ENCODE measurements at places on chromosomes 12 and 14.
A peak's percentile ranks its signal among the peaks of the same experiment; 100 is the strongest.

DNA sequence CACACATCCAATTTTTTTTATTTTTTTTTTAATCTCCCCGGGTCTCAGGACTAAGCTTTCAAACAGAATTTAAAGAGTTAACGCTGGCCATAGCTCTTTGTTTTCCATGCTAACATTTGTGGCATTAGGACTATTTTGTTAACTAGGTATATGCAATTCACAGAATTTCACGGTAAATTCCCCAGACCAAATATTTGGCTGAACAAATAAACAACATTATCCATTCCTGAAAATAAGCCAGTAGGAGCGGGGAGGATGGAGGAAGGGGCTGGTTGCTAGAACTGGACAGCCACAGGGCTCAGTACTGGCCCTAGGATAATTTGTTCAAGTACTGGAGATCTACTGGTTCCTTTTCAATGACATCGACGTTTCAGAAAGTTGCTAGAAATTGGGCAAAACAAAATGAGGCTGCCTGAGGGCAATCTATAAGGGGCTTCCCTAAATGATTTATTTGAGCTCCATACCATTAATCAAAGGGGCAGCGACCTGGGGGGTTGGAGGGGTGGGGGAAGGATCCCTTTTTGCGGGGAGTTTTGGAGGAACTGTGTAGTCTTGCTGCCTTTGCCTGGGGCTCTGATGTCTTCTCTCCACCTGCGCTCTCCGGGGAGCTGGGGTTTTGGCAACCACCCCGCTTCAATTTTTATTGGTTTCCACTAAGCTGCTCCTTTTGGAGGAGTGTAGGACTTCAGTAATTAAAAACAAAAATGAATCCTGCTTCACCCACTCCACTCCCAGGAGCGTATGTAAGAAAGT is 9.0 kb downstream of the BMP4 start:
- no peak for DNase-seq

DNA sequence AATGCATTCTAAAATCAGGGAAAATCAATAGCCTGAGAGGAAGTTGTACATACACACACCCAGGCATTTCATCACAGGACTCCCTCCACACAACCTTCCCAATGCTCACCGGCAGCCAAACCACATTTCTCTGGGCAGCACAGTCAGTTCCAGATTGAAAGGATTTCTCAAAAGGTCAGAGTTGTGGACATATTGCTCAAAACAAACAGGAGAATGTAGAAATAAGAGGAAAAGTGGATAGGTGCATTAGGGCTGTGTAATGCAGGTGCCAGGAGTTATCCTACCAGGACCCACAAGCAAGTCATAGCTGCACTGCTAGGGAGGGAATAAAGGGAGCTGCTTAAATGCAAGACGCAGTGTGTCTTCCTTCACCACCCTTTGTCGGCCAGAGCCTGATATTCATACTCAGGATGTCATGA is 62.9 kb downstream of the GCH1 start:
- no peak for DNase-seq

GRCh38 chr14:60589442-60589841 is 59.8 kb downstream of the SIX1 start:
- no peak for DNase-seq

DNA sequence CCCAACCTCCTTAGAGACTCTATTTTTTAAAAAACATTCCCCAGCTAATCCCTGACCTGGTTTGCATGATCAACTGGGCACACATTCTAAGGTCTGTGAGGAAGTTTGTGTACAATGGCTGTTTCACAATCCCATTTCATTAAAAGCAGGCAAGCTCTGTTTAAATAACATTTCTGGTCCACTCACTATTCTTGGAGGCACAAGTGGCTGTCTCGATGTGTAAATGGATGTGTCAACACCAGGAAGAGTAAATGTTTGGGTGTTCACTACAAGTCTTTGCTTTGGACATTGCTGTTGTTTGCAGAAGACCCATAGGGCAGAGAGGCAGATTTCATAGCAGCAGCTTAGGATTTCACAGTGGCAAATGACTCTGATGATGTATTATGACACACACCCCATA is 98.3 kb downstream of the PDZRN4 start:
- no peak for DNase-seq

DNA sequence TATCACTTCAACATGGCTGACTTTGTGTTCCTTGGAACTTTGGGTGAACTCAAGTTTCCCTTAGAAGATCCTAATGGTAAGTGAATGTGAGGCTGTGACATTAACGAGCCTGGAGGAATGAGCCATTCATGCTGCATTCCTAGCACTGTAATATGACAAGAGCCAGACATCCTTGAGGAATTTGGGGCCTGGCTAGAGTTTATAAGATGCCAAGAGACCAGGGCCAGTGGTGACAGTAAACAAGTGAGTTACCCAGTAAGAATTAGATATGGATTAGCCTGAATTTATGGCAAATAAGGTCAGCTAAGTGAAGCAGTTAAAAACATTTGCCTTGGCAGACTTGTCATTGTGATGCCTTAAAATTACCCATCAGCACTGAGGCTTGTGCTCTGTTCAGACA is 232.4 kb downstream of the AKAP6 start:
- DNase-seq = no peak

GRCh38 chr12:99746538-99746937 is 99.0 kb downstream of the GARIN6 start:
- no peak for DNase-seq

DNA sequence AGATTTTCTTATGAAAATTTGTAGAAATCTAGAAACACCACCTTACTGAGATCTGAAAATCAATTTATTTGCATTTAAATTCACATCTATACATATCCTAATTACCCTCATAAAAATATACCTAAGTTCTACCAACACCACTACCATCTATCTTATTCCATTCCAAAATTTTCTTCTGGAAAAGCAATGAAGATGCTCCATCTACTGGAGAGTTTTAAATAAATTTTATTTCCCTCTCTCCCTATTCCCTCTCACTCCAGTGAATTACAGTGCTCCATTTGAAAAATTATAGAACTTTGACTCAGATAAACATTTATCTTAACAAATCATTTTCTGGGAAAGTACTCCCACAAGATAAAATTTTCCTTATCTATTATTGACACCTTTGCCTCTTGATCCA is 2.3 kb upstream of the C14orf39 start:
- DNase-seq = no peak

DNA sequence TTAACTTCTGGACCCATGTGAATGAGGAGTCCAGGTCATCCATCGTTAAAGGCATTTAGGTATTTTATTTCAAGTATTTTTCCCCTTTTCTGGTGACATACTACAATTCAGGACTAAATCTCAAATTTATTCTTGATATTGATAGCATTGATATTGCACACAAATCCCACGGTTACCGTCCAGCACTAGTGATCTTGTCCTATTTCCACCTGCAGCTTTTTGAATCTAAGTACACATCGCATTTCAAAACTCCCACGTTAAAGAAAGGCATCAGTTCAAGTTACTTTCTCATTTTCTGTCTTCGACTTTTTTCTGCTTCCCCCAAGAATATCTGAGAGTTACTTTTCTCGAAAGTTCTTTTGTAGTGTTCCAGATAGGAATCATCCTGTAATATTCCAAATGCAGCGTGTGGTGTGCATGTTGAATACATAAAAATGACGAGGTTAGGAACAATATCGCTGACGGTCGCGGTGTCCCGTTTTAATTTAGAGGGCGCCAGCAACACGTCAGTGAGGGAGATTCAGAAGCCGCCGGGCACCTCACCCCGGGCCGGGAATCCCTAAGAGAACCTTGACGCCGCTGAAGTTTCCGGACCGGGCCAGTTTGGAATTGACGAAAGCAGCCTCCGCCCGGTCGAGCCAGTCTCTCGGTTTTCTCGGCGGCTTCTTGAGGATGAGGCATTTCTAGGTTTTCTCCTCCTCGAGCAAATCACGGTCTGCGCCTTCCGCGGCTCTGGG is 569 bp upstream of the RGS6 start:
- DNase-seq = no peak

GRCh38 chr14:70907176-70907995 is at the start of gene PCNX1:
Gene PCNX1 (plus strand): TSS chr14:70907459. CDS start chr14:70907851, 392 bp downstream.
- no peak for DNase-seq

DNA sequence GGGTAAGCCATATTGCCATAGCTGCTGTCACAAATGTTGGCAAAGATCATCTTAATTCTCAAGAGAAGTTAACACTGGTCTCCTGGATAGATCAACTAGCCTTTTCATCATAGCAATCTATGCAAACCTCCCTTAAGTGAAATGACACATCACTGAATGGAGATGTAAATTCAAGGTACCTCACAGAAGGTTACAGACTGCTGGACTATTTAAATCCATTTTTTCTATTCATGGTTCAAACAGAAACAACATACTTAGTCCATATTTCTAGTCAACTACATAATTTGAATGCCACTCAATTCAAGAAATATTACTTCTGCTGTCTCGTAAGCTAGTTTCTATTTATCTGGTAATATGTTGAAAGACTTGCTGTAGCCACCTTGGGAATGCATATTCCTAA is 748.3 kb downstream of the C12orf50 start:
- no peak for DNase-seq

GRCh38 chr14:88385212-88386101 is at the start of gene SPATA7:
Gene SPATA7 (plus strand): TSS chr14:88385657. CDS start chr14:88385819, 162 bp downstream.
- peak; percentile 32 for DNase-seq

DNA sequence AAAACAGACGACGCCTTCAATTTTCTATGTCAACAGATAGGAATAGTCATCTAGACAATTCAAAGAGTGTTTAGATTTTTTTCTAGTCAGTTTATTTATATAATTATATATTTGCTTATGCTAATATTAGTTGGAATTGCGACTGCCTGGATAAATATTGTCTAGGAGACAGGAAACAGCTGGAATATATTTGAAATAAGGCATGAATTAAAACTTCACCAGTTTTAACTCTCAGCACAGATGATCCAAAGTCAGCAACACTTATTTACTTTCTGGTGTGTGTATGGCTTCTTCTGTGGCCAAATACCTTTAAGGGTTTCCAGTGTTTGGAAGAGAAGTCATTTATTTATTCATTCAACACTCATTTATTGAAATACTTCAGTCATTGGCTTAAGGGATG is 1215.4 kb upstream of the USP15 start:
- DNase-seq = no peak

- DNase-seq = no peak
Observed at GRCh38 chr12:32303174-32303549, 96.2 kb upstream of the FGD4 start.

DNA sequence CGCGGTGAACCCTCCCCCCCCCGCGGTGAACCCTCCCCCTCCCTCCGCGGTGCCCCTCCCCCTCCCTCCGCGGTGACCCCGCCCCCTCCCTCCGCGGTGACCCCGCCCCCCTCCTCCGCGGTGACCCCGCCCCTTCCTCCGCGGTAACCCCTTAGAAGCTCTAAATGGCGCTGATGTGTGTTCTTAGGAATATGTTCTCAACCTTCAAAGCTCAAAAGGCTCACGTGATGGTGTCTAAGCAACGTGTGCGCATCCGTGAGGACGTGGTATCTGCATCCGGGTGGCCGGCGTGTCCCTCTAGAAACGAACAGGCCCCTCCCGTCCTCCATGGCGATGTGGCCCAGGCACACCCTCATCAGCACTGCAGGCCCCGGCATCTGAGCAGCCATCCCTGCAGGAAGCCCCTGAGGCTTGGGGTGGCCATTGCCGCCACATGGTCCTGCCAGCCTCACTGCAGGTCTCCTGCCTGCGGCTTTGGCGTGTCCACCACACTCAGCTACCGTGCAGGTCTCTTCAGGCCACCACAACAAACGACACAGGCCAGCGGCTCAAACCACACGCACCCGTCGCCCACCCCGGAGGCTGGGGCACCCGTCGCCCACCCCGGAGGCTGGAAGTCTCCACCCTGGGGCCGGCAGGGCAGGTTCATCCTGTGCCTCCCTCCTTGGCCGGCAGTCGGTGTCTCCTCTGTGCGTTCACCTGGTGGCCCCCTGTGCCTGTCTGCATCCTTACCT is 14.5 kb upstream of the FBRSL1 start:
- no peak for DNase-seq

DNA sequence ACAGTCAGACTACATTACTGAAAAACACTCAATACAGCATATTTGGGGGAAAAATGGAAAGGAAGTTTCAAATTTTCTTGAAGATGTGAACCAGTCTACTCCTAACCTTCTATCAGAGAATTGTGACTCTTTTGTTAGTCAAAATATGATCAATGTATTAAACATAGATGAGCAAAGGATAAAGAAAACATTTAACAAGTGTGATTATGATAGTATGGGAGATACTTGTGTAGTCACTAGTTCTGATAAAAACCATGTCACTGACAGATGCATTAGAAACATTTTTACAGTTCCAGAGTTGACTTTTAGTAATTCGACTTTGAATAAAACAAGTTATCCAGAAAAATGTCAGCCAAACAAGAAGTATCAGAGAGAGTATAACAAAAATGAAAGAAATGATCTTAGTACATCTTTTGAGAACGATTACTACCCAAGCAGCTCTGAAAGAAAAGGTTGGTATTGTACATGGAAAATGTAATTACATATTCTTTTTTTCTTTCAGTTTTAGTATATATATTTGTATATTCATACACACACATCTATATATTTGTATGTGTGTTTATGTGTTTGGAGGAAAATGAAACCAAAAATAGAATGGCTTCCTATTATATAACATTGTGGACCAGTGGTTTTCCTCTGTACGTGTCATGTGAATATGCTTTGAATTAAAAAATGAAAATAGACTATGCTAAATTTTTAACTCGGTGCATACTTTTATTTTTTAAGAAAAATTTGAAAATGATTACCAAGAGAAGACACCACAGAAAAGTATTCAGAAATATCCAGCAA is 63.3 kb upstream of the ABCD2 start:
- no peak for DNase-seq

DNA sequence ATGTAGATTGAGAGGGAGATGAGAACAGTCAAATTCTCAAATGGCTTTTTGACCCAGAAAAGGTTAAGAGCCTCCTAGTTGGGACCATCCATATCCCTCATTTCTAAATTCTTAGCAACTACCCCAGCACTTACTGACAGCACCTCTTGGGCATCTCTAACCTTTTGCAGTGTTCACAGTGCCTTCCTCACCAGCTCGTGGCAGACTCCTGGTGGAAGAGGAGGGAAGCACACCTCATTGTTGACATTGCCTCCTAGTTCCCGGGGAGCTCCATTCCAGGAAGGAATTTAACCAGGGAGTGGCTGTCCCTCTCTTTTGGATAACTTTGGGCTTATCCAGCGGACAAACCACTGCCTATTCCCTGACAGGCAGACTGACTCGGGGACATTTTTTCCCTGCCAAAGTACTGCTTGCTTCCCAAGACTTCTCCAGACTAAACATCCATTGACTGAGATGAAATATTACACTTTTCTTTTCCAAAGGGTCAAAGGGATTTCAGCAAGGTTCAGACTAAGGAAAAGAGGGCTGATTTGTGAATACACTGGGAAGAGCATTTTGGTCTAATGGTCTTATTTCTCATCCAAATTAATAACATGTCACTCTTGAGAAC is 9.0 kb upstream of the OR6J1 start:
- DNase-seq = no peak

- DNase-seq = no peak
Observed at GRCh38 chr14:58724702-58725101, 86.9 kb downstream of the DACT1 start.

Data from cortex of kidney (tissue), 1 donor.